Mesothelial cell of epicardium (in vitro differentiated cells): ENCODE measurements at places on chromosomes 4 and X. TPM values are rescaled to one million over a fixed set of nuclear protein-coding genes. Genes with fewer than 3 reads are reported as not detected.

ARL9 gene
- 0.73 to 1.1 TPM (median 0.83 TPM) in 3 replicates for total RNA-seq

ADH1C gene
- 0.34 to 0.69 TPM (median 0.54 TPM) in 3 replicates for total RNA-seq

ODAPH gene
- total RNA-seq = 0.35 to 1.1 TPM (median 0.57 TPM) in 3 replicates

GRCh38 chrX:125132274-125132673, 187.4 kb upstream of the TEX13C start:
- DNase-seq = no peak

GRCh38 chr4:75555294-75556164, at the start of gene ODAPH:
TSS of gene ODAPH (plus strand) at chr4:75556066. CDS start at chr4:75556083, 17 bp downstream.
- no peak for DNase-seq

DNA sequence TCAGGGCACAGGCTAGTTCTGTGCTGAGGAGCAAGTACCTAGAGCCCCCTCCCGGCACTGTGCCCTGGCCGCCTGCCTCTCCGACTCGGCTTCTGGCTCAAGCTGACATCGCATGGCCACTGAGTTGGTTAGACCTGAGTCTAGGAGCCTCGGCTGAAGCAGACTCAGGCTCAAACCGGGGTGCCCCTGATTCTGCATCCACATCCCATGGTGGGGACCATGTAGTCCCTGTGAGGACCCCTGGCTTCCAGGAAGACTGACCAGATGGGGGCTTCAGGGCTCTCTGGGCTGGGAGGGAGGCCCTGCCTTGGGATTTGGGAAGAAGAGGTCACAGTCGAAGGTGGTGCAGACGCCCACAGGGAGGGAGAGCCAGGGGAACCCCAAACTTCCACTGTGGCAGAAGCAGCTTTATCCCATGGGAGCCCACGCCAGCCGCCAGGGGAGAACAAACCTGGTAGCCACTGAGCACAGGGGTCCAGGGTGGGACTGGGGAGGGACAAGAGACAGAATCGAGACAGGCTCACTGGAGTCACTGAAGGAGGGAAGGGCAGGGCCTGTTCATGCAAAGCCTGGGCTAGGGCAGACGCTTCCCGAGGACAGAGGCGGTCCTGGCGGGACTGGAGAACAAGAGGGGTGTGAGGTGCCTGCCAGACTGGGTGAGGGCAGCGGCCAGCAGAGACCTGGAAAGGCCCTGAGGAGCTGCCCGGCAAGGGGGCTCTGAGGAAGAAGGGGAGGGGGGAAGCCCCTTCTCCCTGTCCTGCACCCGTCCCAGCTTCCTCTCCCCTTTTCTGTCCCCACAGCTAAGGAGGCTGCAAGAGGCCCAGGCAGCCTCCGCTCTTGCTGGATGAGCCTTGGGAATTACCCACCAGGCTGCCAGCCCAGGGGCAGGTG, 1.1 kb downstream of the PDE6B start:
- DNase-seq = no peak

CD38 gene
- total RNA-seq = 0.20 to 0.22 TPM in 2 of 3 replicates, not detected in the other
